ENCODE measurements at places on chromosomes 7 and 10.

DNA sequence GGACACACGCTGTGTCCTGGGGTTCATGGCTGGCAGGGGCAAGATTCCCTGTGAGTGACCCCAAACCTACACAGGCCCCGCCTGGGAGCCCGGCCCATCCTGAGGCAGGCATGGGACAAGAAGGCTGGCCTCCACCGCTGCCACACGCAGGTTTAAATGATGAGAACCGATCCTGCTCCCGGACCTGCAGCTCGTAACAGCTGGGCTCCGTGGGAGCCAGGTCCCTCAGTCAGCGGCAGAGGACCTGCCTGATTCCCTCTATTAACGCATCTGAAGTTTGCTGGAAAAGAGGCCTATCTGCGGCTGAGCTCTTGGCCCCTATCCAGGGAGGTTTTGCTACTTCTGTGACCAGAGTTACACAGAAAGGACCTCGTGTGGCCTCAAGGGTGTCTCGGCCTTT lies 112.3 kb downstream of the VIPR2 start:
- no peak for DNase-seq

DNA sequence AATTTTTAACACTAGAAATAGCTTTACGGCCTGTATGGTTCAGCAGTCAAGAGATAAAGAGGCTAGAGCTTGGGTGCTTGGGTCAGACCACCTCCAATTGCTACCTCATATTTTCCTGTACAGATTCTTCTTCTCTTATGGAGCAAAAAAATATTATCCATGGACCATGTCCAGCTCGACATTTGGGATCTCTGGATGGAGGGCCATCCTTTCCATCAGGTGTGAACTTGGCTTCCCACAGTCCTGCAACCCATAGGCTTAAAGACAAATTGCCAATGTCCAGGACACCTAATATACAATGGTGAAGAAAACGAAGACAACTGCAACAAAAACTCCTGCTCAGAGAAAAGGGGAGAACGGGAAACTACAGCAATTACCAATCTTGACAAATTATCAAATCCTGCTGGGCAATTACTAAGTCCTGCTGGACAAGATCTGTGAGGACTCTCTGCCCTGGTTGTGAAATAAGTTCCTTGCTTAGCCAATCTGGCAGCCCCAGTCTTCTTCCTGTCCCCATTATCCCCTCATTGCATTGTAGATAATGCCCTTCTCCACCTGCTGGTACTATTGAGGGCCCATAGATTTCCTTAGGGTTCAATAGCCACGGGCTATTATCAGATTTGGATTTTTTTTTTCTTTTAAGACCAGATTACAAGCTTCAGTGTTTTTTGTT lies 42.0 kb upstream of the BRAF start:
- DNase-seq, result no peak

- no peak for DNase-seq
Observed at GRCh38 chr7:77812290-77812685, 13.7 kb downstream of the PHTF2 start.

- no peak for DNase-seq
Observed at GRCh38 chr7:214410-215212, 22.2 kb downstream of the FAM20C start.

DNA sequence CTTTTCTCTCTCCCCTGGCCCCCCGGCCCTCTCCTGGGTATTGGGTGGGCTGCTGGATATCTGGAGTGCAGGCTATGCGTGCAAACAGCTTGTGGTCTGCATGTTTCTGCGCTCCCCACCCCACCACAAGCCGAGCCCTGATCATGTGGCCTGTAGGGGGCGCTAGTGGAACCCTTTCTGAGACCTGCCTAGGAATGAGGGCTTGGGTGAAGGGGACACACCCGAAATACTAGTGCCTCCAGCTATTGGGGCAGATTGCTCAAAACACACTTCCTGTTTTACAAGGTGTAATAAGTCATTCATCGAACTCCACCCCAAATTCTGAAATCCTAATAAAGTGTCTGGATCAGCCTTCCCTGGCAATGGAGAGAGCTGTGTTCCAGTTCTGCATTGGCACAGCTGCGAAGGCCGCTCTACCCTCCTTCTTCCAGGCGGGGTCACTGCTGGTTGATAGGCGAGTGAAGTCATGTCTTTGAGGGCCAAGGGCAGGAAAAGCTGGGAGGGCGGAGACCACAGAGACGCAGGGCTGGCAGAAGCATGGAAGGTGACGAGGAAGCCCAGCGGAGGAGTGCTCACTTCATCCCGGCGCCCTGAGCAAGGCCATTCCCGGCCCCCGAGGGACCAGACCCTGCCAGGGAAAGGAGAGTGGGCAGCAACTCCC lies 19.8 kb upstream of the PRRT4 start:
- peak; percentile 54 for DNase-seq

DNA sequence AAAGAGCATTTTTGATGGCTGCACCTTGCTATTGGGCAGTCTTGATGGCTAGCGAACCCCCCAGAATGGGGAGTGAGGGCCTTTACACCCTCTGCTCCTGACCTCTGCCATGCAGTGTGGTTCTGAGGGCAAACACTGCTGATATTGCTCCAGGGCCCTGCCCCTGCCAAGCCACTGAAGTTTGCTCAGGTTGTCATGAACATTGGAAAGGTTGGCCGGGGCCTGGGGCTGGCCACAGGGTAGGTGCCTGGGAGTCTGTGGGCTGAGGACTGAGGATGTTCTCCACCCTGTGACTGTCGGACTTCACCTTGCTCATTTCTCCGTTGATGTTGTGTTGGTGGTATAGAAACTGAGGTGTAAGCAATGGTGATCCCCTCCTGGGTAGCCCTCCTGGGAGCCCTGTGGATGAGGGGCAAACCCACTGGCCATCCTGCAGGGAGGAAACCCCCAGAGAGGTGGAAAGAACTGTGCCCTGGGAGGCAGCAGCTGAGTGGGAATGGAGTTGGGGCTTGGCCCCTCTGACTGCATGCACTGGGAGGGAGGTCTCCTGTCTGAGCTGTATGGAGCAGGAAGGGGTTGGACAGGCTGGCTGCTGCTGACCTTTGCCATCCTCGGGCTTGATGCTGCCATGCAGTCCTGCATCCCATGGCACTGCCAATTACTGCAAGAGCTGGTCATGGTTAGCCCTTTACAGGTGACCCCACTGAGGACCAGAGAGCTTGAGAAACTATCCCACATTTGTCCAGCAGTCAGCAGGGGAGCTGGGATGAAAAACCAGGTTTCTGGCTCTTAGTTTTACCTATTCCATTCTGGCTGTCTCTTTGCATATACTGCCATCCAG lies 77.1 kb downstream of the SH2D4B start:
- no peak for DNase-seq

DNA sequence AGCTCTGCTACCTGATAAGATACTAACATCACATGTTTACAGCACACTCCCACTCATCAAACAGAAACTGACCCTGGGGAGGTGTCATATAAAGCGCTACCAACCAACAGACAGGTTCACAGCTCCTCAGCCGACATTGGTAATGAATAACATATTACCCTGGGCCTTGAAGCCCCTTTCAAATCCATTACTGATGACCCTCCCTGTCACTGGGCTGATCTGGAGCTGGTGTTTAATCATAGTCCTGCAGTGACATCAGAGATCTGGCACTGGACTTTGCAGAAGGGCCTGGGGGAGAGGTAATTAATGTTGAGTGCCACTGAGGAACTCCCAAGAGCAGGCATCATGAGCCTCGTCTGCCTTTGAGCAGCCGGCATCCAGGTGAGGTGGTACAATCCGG lies 306.5 kb upstream of the NFE2L3 start:
- DNase-seq, result no peak

- no peak for DNase-seq
Observed at GRCh38 chr10:125084614-125085257, 75.6 kb downstream of the CTBP2 start.

DNA sequence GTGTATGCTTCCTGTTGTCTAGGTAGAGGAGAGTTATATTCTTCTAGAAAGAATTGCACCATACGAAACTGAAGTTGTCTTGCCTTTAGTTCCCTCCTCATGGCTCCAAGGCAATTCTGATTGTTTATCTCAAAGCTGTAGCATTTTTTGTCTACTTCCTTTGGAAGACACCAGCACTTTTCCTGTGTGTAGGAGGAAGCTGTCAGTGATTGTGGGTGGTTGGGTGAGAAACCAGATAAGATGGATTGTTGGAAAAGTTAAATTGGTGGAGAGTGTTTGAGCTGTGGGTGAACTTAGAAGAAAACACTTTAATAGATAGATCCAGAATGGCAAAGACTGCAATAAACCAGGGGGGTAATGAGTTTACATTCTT lies 12.1 kb upstream of the CSTF2T start:
- no peak for DNase-seq

- DNase-seq, result no peak
Observed at GRCh38 chr7:151839451-151839921, 37.4 kb downstream of the PRKAG2 start.

DNA sequence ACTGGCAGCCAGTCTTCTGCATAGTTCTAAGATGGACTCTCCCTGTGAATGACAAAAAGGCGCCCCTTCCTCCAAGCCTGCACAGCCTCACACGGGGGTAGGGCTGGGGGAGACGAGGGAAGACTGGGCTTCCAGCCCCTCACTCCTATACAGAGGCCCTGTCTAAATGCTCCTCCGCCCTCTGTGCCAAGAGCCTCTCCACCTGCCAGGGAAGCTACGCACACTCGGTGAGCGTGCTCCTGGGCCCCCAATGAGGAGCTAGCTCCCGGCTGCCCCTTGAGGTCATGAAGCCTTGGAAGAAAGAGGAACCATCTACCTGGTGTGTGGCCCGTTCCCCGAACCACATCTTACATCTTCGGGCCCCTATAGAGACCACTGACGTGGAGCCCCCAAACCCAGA lies 54.8 kb downstream of the CRTAC1 start:
- DNase-seq, result no peak

DNA sequence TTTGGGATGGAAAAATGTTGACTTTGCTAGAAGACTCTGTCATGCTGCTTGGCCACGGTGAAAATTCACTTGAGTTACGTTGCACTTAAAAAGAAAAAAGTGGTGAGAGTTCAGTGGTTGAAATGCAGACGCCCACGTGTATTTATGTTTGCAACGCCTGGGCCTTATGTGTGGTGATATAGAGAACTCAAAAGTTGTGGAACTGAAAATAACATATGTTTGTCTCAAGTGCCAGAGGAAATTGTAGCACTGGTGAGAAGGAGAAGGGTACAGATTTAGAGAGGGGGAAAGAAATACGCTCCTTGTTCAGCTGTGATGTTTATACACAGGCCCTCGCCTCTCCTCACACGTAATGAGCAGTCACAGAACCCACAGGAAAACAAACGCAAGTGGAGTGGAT lies 73.6 kb downstream of the EMX2 start:
- no peak for DNase-seq

- no peak for DNase-seq
Observed at GRCh38 chr7:43462836-43463235, 120.1 kb upstream of the STK17A start.

All from hematopoietic multipotent progenitor cell (in vitro differentiated cells).